Ammon's horn (tissue), 1 donor: ENCODE measurements at places on chromosomes 7 and 10.

GRCh38 chr10:61763778-61764177 lies 101.0 kb downstream of the CABCOCO1 start:
- DNase-seq = no peak

DNA sequence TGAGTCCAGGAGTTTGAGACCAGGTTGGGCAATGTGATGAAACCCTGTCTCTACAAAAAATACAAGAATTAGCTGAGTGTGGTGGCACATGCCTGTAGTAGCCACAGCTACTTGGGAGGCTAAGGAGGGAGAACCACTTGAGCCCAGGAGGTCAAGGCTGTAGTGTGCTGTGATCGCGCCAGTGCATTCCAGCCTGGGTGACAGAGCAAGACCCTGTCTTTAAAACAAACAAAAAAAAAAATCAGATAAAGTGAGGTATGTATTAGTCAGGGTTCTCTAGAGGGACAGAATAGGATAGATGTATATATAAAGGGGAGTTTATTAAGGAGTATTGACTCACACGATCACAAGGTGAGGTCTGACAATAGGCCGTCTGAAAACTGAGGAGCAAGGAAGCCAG lies 101.5 kb upstream of the GPR26 start:
- no peak for DNase-seq

DNA sequence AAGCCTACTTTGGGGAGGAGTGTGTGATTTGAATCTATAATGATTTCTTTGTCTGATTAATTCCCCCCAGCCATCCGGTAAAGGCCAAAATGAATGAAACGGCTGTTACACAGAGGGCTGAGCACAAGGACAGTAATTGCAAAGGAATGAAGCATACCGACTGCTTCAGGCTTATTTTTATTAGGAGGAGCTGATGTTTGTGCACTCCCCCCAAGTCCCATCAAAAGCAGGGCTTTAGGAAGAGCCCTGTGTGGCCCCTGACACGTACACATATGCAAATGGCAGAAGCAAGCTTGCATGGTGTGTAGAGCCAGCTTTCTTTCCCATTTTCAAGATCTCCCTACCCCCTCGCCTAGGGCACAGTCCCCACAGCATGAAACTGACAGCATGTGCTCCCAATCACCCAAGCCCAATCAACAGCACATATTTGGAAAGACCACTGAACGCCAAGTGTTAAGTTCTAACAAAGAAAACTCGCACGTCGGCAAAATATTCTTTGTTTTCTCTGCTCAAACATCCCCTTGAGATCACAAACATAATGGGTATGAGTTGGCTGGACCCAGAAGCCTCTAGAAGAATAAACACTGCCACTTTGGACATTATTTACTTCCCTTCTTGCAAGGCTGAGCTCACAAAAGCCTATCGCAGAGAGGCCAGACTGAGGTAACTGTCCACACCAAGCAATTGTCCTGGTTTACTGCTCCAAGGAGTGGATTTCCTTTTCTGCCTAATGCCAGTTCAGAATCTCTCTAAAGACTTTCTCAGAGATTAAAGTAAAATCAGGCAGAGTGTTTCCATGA lies 143.0 kb downstream of the CUBN start:
- peak; percentile 62 for DNase-seq

DNA sequence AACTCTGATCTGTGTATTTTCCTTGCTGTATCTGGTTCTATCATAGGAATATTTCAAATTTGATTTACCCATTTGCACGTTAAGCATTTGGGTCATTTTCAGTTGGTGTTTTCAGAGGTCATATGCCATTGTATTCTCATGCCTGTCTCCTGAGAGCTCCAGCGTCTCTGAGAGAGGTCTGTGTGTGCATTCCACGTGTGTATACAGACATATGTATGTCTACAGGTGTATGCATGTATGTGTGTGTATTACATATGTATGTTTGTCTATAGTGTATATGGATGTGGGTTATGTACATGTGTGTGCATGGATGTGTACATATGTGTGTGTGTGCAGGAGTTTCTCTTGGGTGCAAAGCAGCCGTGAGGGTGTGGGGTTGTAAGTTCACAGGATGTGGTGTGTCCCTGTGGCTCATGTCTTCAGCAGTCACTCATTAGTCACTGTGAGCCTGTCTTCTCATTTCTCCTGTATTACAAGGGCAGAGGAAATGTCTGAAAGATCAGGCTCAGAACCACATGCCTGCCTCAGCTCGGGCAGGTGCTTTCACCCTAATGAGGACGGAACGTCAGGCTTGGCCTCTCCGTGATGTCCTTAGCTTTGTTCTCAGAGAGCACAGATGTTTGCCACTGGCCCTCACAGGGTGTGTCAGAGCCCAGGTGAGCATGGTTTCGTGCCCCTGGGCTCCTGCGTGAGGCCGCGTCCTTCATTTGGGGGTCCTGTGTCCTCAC lies 101.6 kb downstream of the NKX6-2 start:
- DNase-seq = no peak

DNA sequence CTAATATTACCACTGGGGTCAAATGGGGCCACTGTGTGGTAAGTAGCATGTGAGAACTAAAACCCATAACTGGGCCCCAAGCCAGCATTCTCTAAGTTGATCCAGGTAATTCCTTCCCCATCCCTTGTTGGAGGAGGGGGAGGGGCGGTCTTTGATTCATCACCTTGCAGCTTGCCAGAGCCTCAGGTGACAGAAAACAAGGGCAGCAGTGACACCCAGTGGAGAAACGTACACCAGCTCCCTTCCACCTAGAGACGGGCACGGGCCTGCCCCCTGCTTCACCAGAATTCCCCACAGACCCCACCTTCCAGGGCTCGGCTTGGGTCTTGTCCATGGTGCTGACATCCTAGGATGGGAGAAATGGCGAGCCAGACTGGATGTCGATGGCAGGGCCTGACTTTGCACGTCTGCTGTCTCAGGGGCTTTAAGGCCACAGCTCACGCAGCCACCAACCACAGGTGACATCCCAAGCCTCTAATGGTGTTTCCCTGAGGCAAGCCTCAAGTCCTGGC lies 102.0 kb downstream of the STRA8 start:
- DNase-seq = peak; percentile 37

GRCh38 chr7:122103064-122103463 lies 41.0 kb downstream of the AASS start:
- no peak for DNase-seq

DNA sequence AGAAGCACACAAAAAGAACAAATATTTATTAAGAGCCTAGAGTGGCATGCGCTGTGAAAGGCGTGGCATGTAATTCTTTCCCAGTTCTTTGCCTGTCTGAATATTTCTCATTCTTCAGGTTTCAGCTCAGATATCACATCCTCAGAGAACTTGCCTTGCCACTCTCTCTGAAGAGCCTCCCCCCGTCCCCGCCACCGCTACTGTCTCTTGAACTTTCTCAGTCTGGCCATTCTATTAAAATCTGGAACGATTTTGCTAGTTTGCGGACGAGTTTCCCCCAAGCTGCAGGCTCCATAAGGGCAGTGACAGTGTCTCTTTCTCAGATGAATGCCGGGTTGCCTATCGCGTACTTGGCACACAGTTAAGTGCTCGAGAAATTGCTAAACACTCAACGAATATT lies 787 bp upstream of the PLEKHA1 start:
- peak; percentile 52 for DNase-seq

DNA sequence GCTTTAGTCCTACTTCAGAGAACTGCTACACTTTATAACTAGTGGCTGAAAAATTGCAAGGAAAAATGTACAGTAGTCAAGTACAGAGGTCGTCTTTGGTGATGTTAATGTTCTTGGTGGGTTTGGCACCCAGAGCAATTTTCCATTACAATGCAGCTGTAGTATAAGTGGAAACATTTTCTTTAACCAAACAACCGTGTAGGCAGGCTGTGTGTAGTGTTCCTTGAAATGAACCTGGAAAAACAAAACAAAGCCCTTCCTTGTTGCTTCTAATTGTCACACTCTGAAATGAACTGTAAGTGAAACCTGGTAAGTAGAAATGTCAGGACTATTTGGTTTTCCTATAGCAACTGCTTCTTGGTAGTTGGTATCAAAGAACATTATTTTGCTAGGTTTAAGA lies 256.9 kb downstream of the MDFIC start:
- no peak for DNase-seq

DNA sequence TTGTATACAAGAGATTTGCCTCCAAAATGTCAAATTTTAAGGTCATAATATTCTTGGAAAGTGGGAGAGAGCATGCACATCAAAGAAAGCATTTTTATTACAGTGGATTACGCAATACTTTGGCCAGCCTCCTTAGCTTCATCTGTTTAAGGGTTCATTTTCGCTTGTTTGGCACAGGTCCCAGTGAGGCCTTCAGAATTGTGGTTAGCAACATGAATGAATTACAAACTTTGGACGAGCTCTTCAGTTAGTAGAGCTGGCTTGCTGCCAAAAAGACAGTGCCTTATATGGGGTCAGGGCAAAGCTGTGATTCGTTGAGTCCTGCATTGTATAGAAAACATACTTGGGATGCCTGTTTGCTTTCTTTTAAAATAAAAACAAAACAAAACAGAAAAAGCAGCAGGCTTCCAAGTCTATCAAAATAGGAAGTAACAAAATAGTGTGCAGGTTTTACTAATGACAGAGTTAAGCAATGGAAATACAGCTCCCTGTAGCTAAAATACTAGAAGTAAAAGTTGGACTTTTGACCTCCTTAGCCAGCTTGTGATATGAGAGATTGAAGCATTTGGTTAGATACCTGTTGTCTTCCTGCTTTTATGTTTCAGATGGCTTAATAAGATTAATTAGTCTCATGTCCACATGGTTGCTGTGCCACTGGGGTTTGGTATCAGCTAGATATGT lies 190.8 kb downstream of the MLLT10 start:
- DNase-seq = peak; percentile 93

DNA sequence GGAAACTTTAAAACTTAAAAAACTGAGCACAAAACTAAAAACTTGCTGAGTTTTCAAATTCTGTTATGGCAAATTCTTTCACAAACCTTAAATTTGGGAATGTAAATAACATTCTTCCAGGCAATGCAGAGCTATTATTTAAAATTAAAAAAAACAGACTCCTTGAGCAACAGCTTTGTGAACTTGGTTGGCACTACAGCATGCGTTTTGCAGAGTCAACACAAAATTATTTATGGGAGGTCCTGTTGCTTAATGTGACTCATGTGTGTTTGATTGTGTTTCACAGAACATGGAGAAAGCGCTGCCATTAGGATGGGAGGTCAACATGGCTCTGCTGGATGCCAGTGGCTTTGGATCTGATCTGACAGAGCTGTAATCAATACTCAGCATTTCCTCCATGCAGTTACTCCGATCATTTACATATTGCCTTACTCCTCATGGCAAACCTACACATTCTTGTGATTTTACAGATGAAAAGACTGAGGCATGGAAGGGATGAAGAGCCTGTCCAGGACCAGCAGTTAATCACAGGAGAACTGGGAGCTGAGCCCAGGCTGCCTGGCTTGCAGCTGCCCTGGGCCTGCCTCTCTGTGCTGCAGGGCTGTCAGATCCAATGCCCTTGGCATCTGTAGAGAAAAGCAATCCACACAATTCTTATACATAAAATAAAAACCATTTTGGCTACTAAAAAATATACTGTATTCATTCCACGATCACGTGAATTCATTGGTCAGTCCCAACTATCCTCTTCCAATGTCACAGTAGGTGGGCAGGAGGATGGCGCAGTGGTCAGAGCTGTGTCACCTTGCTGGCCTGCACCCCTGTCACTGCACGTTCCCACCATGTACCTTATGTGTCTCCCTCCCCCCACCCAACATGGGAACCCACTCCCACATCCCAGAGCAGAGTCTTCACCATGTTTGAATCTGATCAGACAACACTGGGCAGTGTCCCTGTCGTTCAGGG lies 200.9 kb downstream of the CXCL12 start:
- no peak for DNase-seq

GRCh38 chr7:92827464-92828120 lies 8.8 kb downstream of the CDK6 start:
- no peak for DNase-seq

- DNase-seq = no peak
These were observed 38.9 kb upstream of the ITGA8 start for GRCh38 chr10:15758618-15759017.

DNA sequence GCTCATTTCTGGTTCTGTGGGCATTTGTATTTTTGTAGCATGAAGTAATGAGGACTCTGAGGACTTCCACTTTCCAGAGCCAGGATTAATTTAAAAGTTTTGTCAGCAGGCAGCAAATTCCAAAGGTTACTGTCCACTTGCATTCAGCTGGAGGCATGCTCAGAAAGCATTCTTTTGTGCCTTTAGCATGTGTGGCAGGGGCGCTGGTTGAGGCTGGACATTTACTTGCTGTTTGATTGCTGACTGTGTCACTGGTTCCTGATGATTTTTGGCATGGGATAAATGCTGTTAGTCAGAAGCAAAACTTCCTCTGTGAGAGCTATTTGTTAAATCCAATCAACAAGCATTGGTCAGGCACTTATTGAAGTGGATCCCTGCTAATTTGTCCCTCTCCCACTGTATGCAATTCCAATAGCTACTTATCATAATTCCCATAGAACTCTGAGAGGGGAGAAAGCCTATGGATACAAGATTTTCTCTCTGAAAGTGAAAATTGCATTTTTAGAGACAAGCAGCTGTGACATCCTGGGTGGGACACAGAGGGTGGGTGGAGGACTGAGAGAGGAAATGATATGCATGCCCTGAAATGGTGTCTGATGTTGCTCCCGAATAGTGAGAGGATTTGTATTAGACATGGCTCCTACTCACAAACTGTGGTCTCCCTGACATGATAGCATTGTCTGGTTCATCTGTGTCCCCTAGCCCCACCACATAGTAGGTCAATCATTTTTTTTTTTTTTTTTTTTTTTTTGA lies 161.2 kb upstream of the WDR11 start:
- DNase-seq = peak; percentile 59

DNA sequence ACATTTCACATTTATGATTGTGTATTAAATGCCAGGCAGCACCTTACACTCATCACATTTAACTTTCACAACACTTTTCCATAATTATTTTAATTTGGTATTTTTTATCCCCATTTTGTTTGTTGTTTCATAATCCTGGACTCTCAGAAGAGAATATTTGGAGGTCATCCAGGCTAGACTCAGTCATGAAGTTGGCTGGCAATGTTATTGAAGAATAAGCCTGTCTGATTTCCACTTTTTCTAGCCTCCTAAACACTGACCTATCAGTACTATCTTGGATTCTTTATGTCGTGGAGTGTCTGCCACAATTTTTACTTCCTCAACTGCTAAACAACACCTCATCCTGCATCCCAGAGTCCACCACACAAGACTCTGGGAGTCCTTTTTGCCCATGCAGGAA lies 372.3 kb upstream of the NRP1 start:
- DNase-seq = no peak

DNA sequence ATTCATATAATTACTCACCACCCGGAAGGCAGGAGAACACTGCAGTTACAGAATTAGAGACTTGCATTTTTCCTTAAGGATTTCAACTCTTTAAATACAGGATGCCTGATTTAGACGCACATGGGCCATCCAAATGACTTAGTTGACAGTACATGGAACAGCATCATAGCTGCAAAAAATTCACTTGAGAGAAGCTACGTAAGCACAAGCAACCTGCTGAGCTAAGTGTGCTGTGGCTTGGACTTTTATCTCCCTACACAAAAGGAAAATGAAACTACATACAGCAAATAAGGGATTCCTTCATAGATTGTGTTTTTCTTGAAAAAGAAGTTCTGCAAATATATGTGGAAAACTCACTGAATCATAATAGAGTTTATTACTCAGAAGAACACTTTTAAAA lies 152.6 kb downstream of the POU6F2 start:
- DNase-seq = no peak
